ENCODE measurements at places on chromosomes 1 and 21.

GRCh38 chr1:32612189-32612881, 38.0 kb downstream of the ZBTB8OS start:
- peak; percentile 66 for DNase-seq

GRCh38 chr21:35796844-35797243, 263.5 kb downstream of the SETD4 start:
- DNase-seq: no peak

DNA sequence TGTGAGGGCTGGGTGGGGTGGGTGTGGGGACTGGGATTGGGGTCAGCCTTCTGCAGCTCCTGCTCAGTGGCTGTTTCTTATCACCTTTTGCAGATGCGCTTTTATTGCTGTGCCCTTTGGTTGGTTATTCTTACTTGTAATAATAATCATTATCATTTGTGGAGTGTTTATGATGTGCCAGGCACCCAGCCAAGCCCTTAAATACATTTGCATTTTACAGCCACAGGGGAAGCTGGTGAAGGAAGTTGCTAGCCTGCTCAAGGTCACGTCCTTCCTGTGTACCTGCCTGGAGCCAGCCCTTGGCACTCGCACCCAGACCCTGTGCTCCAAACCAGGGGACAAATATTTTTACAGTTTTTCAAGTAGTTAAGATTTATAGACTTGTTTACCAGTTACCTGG, 144.0 kb downstream of the PGBD5 start:
- no peak for DNase-seq

DNA sequence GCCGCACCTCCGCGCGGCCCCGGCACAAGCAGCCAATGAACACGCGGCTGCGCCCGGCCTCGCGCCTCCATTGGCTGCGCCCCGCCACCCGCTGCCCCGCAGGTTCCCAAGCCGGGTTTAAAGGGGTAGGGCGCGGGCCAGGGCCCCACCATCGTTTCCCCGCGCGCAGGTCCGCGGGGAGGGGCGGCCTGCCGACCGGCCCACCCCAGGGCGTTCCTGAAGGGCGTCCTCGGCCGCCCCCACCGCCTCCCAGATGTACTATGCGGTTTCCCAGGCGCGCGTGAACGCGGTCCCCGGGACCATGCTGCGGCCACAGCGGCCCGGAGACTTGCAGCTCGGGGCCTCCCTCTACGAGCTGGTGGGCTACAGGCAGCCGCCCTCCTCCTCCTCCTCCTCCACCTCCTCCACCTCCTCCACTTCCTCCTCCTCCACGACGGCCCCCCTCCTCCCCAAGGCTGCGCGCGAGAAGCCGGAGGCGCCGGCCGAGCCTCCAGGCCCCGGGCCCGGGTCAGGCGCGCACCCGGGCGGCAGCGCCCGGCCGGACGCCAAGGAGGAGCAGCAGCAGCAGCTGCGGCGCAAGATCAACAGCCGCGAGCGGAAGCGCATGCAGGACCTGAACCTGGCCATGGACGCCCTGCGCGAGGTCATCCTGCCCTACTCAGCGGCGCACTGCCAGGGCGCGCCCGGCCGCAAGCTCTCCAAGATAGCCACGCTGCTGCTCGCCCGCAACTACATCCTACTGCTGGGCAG, at the start of gene OLIG1:
TSS of gene OLIG1 (plus strand) at position 148 of the 750 bp plus-strand sequence. CDS start at position 254, 106 bp downstream.
- peak; percentile 38 for DNase-seq

DNA sequence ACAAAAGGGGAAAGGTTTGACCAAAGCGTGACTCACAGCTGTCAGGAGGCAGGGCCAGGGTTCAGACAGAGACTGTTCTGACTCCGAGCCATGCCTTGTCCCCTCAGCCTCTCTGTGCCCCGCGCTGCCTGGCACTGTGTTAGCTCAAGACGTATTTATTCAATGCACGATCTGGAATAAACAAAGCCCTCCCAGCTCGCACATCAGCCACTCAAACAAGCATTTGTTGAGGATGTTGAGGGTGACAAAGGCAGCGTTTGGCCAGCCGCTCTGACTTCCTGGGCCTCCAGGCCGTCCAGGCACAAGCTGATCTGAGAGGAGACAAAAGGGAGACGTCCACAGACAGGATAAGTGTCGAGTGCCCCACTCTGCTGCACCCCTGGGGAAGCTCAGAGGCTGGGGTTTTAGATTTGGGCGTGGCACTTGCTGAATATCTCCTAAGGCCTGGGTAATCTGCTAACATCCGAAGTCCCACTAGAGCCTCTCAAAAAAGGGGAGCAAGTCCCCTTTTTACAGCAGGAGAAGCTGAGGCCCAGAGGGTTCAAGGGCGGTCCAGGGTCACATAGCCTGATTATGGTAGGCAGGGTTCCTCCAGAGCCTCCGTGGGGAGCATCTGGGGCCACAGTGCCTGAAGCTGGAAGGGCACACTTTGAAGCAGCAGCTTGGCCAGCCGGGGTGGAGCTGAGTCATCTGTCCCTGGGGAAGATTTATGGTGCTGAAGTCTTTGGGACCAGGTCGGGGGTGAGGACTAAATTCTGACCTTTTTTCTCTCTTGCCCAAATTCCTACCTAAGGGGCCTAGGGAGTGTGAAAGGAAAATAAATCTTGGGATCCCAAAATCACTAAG, 95.9 kb downstream of the SPSB1 start:
- no peak for DNase-seq

DNA sequence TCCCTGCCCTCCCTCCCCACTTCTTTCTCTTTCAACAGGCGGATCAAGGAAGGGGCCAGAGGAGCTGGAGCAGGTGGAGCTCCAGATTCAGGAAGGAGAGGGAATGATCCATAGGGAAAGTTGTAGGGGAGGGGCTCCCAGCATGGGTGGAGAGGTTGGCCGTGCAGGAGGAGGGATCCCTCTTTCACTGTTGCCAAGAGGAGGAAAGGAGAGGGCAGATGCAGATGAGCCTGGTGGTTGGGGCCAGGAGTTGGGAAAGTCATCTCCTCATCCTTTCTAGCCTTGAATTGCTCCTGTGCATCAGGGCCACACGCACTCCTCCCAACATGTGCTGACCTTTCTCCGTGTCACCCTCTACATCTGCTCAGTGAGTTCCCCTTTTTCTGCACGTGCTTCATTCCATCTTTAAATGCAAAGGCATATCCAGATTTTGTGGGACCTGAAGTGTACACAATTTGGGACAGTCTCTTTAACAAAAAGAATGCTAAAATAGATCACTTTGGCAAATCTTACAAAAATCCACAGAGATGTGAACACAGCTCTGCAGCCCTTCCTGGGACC, 32.4 kb downstream of the ZBTB18 start:
- no peak for DNase-seq

DNA sequence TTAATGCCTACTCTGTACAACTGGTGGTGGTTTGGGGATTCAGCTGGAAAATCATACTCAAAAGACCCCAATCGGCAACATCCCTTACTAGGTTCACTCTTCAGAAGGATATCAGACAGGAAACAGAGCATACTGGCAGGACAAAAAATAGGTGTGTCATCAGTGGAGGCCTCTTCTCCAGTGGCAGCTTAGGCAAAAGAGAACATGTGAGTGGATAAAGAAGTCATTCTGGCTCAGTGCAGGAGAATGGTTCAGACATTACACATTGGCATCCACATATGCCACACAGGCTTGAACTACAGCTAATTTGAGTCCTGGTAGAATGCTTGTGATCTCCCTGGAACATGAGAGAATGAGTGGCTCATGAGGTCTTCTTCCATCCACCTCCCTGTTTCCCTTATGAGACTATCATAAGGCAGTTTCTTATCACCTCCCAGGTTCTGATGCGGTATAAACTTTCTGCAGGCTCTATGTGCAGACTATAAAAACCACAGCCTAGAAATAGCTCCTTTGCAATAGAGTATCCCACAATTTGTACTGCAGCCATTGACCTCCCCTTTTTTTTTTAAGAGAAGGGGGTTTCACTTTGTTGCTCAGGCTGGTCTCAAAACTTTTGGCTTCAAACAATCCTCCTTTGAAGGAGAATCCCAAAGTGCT, 24.7 kb downstream of the VAMP4 start:
- DNase-seq: no peak

- no peak for DNase-seq
Measured at GRCh38 chr21:14766241-14766640, 220.1 kb upstream of the SAMSN1 start.

DNA sequence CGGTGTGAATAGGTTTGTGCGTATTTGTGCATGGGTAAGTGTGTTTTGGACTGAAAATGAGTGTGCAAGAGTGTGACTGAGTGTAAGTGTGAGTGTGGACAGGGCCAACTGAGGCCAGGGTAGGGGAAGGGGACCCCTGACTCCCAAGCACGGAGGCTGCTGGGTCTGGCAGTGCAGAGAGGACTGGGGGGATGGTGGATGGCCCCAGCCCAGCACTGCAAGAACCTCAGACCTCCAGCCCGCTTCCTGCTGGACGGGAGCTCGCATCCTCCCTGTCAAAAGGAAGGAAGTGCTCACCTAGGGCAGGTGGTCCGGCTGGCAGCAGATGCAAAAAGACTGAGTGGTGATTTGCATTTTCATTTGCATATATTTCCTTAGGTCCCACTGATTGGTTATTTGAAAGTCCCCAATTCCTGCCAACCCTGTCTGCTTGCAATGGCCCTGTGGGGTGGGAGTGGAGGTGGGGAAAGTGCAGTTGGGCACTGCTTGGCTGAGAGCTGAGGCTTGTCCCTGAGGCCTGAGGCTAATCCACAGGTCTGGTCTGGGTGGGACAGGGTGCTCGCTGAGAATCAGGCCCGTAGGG, 42.8 kb upstream of the CASZ1 start:
- no peak for DNase-seq

DNA sequence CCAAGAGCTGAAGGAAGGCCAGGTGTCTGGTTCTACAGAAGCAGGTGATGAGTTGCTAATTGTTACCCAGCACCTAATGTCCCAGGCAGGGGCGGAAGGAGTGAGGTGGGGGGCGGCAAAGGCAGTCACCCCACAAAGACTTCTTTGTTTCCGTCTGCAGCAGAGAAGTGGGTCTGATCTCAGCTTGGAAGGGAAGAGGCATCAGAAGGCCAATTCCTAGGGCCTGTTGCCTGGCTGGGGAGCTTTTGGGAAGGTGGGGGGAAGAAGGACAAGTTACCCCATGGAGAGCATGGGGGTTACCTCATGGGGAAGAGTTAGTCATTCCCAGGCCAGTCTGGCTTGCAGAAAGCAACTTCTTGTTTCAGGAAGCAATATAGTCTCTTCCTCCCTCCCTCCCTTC, 10.9 kb downstream of the IGSF21 start:
- DNase-seq: no peak

Measured in activated CD4-positive, alpha-beta T cell treated with anti-CD3 and anti-CD28 coated beads, Interleukin-10, Interleukin-2, amounts not matched to agents 100 ng/mL and 50 ng/mL, durations not matched to agents 16 hours and 8 hours (primary cell).